A549 treated with Hydrocortisone at 1 μM for 4 hours (cell line): ENCODE measurements at places on chromosomes 6 and 20. TPM values are rescaled to one million over a fixed set of nuclear protein-coding genes. Genes with fewer than 3 reads are reported as not detected.

SIRPG gene
- total RNA-seq = not detected in 5 replicates

TCP11 gene
- total RNA-seq = not detected in 5 replicates

NKAPL gene
- 0.06 TPM in 1 of 5 replicates, not detected in the others for total RNA-seq

HLA-DOA gene
- 0.06 TPM in 1 of 5 replicates, not detected in the others for total RNA-seq

GJA10 gene
- total RNA-seq = not detected in 5 replicates

NEURL2 gene
- total RNA-seq = 0.72 to 1.2 TPM (median 0.95 TPM) in 5 replicates

KIF3B gene
- 20.9 to 30.3 TPM (median 24.6 TPM) in 5 replicates for total RNA-seq

ENPP5 gene
- not detected in 5 replicates for total RNA-seq
